GM06990 (cell line): ENCODE measurements at places on chromosomes 7 and 10.

DNA sequence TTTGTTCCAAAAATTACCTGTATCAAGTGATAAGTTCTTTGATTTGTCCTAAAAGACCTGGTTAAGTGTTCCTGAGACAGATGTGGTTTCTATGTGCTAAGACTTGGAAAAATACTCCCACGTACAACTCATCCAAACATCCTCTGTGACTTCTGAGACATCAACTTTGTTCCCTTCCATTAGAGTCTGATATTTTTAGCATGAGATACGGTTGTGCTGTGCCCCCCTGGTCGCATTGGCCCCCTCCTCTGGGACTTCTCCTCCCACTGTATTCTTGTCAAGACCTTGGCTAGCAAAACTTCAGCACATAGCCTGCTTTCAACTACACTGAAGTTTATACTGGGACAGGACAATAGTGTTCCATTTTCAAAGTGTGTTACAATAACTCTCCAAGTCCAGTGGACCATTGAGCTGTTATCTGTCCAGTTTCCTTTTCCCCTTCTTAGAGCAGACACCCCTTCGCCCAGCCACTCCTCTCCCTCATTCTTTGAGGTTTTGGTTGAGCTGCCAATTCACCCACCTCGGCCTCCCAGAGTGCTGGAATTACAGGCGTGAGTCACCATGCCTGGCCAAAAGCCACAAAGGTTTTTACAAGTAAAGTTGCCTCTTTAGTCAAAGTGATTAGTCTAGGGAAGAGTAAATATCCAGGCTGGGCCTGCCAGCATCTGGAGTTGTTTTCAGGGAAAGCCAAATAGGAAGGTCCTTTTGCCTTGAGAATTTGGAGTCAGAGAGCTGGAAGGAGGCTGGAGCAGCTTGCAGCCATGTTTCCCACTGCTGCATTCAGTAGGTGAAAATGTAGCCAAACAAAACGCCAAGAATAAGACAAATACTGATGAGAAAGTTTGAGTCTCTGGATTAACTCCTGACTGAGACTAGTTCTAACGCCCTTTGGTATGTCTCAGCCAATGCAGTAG is 17.8 kb upstream of the PDLIM1 start:
- no peak for DNase-seq

DNA sequence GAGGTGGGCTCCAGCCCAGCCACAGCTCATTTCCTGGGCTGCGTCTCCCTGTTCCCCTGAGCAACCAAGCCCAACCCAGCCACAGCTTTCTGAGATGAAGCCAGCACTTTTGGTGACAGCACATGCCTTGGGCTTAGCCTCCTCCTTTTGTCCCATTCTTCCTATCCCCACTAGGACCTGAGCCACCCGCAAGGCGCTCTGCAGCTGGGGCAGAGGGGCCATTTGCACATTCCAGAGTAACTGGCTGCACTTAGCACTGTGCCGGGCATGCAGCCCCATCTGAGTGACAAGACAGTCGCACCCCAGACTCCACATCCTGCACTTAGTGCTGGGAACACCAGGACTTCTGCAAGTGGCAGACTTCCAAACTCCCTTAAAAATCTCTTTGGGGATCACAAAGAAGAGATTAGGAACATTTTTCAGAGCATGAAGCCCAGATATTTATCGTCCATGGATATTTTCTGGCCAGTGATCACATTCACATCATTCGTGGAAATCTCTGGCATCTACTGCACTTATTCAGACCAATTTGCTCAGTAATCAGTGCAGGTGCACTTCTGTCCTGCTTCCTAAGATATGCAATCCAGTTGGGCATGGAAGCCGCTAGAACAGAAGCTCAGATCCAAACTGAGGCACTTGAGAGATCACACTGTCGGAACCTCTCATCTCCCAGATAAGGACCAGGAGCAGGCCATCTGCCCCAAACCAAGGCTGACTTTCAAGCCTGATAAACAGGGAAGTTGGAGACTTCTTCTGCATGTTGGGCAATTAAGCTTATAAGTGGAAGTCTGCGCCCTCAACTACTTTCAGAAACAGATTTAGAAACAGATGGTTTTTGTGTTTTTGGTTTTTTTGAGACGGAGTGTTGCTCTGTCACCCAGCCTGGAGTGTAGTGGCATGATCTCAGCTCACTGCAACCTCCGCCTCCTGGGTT is 26.4 kb downstream of the CHST15 start:
- DNase-seq, result no peak

DNA sequence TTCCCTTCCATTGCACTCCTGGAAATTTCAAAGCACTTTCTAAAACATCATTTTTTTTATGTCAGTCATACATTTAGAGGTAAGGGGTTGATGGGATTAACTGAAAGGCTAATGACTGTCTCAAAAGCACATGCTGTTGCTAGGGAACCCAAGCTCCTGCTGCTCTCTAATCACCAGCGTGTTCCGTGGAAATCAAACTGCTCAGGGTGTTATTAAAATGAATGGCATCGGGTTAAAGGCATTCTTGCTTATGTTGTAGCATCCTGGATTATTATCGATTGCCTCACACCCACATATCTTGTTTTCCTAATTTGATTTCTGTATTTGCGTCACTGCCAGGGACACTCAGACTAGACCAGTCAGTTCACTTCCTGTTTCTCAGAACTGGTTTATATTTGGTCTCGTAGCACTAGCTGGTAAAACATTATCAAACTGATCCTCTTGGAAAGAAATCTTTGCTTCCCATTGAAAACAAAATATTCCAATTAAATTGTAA is 216.5 kb upstream of the MKLN1 start:
- no peak for DNase-seq

DNA sequence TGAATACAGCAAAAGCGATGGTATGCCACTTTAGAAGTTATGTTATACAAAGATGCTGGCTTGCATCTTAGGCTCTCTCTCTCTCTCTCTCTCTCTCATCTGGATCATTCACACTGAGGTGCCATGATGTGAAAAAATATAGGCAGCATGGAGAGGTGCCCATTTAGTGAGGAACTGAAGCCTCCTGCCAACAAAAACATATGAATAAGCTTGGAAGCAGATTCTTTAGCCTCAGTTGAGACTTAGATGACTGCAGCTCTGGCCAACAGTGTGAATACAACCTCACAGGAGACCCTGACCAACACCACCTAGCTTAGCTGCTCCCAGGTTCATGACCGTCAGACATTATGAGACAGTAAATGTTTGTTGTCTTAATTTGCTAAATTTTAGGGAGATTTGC is 560.1 kb upstream of the LRRTM3 start:
- no peak for DNase-seq

DNA sequence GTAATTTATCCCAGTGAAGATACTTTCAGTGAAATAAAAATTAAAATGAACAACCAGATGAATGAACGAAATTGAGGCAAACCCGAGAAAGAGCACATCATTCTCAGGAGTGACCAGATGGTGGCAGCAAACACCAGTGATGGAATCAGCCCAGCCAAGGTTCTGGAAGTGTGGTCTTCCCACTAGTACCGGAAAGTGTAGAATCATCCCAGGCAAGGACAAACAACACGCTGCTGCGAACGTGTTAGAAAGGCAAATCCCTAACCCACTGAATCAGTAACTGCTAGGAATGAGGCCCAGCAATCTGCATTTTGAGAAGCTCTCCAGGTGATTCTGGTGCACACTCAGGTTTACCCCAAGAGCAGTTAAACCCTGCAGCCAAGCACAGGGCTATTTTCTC is 15.5 kb upstream of the SLC18A3 start:
- no peak for DNase-seq

DNA sequence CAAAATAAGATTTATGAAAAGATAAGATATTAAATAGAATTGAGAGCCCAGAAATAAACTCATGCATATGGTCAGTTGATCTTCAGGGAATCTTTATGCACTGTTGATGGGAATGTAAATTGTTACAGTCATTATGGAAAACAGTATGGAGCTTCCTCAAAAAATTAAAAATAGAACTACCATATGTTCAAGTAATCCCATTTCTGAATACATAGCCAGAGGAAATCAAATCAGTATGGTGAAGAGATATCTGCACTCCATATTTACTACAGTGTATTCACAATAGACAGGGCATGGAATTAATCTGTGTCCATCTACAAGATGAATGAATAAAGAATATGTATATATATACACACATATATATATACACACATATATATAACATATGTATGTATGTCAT is 122.3 kb upstream of the CSTF2T start:
- DNase-seq, result no peak

DNA sequence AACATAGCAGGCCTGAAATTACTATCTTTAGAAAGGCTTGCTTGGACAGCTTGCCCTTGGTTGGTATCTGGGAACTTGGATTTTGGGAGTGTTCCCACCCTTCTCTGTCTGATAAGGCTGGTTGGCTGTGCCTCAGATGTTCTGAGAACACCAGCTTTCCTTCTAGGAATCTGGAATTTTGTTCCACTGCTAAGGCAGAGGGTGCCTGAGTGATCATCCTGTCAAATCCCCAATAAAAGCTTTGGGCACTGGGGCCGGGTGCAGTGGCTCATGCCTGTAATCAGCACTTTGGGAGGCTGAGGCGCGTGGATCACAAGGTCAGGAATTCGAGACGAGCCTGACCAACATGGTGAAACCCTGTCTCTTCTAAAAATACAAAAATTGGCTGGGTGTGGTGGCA is 5.0 kb downstream of the TRUB1 start:
- DNase-seq, result no peak

GRCh38 chr7:104551226-104551625 is 222.8 kb downstream of the LHFPL3 start:
- DNase-seq, result no peak

- DNase-seq, result peak; percentile 17
These were observed 262.0 kb upstream of the FERD3L start for GRCh38 chr7:19407270-19407669.

DNA sequence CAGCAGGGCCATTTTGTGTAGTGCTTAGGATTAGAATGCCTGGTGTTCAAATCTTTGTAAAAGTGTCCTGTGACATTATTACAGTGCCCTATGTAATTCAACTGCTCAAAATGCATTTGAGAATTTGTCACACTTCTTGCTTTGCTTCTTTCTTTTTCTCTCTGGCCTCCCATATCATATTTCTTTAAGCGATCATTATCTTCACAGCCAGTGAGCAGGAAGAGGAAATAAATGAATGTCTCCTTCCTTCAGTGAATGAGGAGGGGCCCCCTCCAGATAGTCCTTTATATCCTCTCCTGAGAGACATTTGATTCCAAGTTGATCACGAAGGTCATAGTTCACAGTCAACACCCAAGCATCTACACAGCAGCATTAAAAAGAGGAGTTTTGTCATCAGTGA is 425.1 kb upstream of the NPVF start:
- no peak for DNase-seq

GRCh38 chr7:101420436-101420835 is 57.8 kb downstream of the COL26A1 start:
- no peak for DNase-seq

DNA sequence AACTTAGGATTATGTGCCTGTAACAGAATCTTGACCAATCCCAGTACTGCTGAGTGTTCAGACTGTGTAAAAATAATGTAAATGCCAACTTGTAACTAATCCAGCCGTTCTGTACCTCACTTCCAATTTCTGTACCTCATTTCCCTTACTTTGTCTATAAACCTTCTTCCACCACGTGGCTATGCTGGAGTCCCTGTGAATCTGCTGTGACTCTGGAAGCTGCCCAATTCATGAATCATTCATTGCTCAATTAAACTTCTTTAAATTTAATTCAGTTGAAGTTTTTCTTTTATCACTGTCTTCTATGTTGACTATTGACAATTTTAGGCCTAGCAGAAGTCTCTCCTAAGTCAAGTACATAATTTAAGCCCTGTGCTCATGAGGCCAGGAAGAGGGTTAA is 215.3 kb upstream of the RHOBTB1 start:
- no peak for DNase-seq

- no peak for DNase-seq
These were observed 52.8 kb upstream of the FIGNL1 start for GRCh38 chr7:50502947-50503346.

- DNase-seq, result no peak
These were observed 84.5 kb downstream of the CARD11 start for GRCh38 chr7:2959103-2959680.

DNA sequence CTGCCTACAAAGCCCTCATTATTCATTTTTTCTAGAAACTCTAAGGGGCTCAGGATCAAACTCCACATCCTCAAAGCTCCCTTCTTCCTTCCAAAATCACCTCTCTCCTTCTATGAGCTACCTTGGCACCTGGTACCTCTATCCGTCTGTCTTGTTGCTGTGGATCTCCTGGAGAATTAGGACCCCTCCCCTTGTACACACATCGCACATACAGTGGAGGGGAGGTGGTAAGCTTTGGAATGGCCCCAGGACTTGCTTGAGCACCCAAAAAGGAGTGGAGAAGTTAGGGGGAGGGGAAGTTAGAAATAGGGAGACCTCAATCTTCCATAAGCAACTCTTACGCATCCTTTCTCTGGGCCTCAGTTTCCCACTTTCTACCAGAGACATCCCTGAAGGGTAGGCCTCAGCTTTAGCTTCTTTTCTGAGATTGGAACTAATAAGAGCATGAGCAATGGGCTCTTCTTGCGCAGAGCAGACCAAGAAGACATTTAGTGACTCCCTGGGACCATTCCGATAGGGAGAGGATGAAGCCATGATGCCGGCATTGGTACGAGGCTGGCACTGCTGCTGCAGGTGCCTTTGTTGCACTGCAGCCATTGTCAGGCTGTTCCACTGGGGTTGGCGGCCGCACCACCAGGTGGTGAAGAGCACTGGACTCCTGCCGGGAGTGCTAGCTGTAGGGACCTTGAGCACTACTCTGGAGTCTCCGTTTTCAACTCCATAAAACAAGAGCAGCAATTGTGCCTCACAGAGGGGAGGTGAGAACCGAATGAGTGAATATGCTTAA is 4.5 kb downstream of the CYP26C1 start:
- no peak for DNase-seq

- DNase-seq, result no peak
These were observed 505.1 kb upstream of the FOXK1 start for GRCh38 chr7:4177001-4177400.

DNA sequence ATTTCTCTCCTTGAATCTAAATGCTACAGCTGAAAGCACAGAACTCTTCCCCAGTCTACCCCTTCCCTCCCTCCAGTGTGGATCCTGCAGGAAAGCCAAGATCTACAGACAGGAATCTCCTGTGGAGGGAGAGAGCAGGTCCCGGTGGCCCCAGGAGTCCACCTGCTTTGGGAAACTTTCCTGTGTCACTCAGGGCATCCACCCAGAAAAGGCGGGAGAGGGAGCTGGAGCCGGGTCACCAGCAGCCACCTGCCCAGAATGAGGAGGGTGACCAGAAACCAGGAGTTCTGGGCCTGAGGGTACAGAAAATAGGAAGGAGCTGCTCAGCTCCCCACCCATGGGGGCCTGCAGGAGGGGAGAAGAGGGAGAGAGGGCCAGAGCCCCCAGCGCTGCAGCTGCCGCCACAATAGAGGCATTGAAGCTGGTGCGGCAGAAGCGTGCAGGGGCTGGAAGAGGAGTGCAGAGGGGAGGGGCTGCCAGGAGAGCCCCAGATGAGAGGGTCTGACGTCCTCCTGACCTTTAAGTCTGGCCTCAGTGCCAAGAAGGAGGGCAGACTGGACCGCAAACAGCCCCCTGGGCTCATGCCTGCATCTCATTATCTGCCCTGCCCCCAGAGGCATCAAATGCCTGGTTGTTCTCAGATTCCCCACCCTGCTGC is 56.3 kb upstream of the TMEM72 start:
- DNase-seq, result no peak
